ENCODE measurements at places on chromosomes 5 and 9. TPM values are rescaled to one million over a fixed set of nuclear protein-coding genes. Genes with fewer than 3 reads are reported as not detected.

The MZB1 gene
- not detected for total RNA-seq

The BTNL3 gene
- not detected for total RNA-seq

The NKD2 gene
- total RNA-seq = 4.6 TPM

The UGCG gene
- 74.6 TPM for total RNA-seq

The TPRN gene
- 11.6 TPM for total RNA-seq

The LPAR1 gene
- total RNA-seq = 220 TPM

Data from smooth muscle cell of trachea (primary cell).